NCI-H460 (cell line): ENCODE measurements at places on chromosomes 13 and 19. TPM values are rescaled to one million over a fixed set of nuclear protein-coding genes. Genes with fewer than 3 reads are reported as not detected.

DNA sequence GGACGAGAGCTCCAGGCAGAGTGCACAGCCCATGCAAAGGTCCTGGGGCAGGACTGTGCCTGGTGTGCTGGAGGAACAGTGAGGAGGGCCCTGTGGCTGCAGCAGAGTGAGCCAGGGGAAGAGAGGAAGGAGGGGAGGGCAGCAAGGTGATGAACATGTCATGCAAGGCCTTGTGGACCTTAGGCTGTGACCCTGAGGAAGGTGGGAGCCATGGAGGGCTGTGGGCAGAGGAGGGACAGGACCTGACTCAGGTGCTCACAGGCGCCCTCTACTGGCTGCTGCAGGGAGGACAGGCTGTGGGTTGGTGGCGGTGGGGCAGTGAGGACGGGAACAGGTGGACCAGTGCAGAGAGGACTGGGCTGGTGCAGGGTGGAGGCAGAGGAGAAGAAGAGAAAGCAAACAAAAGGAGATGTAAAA lies 170.3 kb downstream of the PTPRS start:
- no peak for DNase-seq

- DNase-seq = no peak
Observed at GRCh38 chr13:94359875-94360274, 119.6 kb downstream of the DCT start.

- no peak for DNase-seq
Observed at GRCh38 chr13:48624858-48625257, 28.9 kb upstream of the CYSLTR2 start.

GRCh38 chr13:86000546-86000945 lies 201.3 kb upstream of the SLITRK6 start:
- DNase-seq = no peak

- peak; percentile 37 for DNase-seq
Observed at GRCh38 chr13:23621316-23621645, 51.1 kb downstream of the TNFRSF19 start.

GRCh38 chr19:294946-295686 lies 3.9 kb upstream of the PLPP2 start:
- DNase-seq = no peak

DNA sequence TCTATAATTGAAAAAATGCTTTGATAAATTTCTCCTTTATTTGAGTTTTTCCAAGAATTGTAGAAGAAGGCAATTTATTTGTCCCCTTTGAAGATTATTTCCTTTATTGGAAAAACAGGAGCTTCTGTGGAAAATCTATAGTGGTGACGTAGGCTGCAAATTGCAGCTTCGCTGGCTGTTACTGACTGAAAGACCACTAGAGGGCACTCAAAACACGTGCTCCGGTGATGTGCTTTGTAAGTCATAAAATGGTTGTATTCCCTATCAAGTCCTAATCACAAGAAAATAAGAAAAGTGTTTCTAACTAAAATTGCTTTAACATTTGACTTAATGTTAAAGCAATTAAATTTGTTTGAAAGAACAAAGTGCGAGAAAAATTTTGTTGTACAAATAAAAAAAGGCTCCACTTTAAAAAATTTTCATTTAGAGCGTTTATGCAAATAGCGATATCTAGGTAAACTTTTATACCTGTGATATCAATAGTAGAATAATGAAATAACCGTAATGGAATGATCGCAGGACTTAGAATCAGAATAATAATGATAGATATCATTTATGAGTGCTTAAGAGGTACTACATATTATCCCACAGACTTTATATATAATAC lies 638.2 kb upstream of the SPRY2 start:
- DNase-seq = peak; percentile 59

- DNase-seq = no peak
Observed at GRCh38 chr13:94061301-94061700, 418.2 kb downstream of the DCT start.

DNA sequence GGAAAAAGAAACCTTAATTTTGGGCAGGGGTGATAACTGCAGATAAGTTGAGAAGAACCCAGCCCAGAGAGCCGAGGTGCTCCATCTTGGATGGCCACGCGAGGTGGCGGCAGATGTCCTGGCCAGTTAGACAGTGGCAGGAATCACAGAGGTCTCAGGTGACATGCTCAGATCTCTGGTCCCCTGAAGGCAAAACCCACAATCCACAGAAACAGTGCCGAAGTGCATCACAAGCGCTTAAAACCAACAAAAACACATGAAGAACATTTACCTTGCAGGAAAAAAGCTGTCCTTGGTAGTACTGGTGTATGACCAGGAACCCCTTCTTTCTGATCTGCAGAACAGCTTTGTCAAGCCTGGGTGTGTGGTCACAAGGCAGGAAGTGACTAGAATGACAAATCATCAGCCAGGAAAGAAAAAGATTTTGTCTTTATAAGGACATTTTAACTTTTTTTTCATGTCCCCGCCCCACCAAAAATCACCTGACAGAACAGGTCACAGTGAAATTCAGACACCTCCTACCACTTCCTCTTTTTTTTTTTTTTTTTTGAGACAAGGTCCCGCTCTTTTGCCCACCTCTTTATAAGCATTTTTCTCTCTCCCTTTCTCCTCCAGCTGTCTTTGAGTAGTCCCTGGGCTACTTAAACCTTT lies at the start of gene LCP1:
Gene LCP1 (minus strand): TSS at position 338 of the 651 bp plus-strand sequence. CDS start 22,515 bp downstream, outside the sequence.
- no peak for DNase-seq

DNA sequence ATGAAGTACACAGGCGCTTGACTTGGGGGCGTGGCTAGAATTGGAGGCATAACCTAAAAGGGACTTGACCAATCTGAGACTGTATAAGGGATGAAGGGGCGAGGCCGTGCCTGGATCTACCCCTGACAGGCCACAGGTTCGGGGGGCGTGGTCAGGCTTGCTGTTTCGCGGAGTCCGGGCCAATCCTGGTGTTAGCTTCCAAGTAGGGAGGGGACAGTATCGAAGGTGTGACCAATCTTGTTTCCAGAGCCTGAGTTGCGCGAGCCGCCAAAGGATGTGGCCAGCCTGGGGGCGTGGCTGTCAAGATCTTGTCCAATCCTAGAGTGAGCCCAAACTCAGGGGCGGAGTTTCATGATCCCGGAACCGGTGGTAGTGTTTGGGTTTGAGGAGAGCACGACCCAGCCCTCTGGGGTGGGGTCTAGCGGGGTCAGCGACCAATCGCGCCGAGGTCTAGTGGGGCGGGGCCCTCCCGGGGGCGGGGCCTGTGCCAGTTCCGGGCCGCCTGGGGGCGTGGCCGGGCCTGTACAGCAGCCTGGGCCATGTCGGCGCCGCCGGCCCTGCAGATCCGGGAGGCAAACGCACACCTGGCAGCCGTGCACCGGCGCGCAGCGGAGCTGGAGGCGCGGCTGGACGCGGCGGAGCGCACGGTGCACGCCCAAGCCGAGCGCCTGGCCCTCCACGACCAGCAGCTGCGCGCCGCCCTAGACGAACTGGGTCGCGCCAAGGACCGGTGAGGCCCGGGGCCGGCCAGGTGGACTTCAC lies at the start of gene VMAC:
Gene VMAC (plus strand): TSS at position 521 of the 762 bp plus-strand sequence. CDS start 19 bp downstream, at position 540.
- peak; percentile 100 for DNase-seq

Gene FBN3
- total RNA-seq = under 0.01 TPM in 1 of 2 replicates, not detected in the other

Gene TMEM238
- 0.97 and 2.0 TPM in 2 replicates for total RNA-seq

- DNase-seq = no peak
Observed at GRCh38 chr19:41615207-41615606, 11.7 kb downstream of the CEACAM4 start.
